Stimulated activated CD4-positive, alpha-beta T cell treated with anti-CD3 and anti-CD28 coated beads, Interleukin-1b, Interleukin-23, amount 100 ng/mL, for 24 hours (primary cell): ENCODE measurements at places on chromosomes 7 and 10.

- no peak for DNase-seq
Observed at GRCh38 chr7:27111042-27111750, 8.7 kb upstream of the HOXA2 start.

GRCh38 chr10:123943307-123943706 lies 51.7 kb upstream of the CPXM2 start:
- DNase-seq: no peak

DNA sequence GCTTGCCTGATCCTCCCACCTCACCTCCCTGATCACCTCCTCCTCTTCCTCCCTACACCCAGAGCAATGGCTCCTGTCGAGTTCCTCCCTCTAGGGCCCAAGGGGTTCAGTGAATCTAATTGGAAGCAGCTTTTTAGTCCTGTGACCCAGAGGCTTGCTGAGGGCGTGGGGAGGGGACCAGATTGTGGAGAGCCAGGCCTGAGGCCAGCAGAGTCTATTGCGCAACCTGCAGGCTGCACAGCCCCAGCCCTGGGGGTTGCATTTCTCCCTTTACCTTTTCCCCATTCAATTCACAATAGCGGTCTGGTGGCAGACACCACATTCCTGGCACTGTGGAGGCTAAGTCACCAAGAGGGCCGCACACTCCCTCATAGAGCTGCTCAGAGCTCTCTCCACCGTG lies 32.5 kb downstream of the GHRHR start:
- DNase-seq: no peak

DNA sequence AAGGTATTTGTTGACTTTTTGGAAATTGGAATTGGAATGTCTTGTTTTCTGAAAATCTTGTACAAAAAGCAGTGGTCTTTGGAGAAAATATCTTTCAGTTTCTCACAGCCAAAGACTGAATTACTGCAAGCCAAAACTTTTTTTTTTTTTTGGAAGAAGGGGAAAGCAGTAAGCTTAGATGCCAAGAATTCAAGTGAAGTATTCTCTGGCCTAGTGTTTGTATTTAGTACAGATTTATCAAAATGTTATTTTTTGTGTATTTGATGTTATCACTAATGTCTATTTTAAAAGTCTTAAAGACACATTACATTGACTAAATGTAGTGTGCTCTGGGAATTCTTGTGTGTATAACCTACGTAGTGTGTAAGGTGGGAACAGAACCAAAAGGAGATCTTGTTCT lies 6.2 kb downstream of the TET1 start:
- DNase-seq: no peak

DNA sequence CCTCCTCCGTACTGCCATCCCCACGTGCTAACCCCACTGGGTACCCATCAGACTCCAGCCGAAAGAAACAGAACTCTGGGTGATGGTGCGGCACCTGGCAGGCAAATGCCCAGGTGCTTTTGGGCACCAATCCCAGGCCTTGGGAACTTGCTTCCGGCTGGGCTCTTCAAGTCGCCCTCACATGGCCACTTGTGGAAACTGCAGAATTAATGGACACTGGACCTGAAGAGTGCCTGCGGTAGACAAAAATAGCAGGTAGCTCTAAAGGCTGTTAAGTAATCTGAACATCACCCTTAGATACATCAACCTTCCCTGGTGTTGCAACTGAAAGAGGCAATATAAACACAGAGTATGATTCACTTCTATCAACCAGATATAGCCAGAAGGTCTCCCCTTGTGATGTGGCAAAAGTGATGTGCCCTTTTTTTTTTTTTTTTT lies 644.4 kb downstream of the GRM8 start:
- DNase-seq: no peak

- no peak for DNase-seq
Observed at GRCh38 chr10:124081547-124082140, 11.8 kb downstream of the CHST15 start.

DNA sequence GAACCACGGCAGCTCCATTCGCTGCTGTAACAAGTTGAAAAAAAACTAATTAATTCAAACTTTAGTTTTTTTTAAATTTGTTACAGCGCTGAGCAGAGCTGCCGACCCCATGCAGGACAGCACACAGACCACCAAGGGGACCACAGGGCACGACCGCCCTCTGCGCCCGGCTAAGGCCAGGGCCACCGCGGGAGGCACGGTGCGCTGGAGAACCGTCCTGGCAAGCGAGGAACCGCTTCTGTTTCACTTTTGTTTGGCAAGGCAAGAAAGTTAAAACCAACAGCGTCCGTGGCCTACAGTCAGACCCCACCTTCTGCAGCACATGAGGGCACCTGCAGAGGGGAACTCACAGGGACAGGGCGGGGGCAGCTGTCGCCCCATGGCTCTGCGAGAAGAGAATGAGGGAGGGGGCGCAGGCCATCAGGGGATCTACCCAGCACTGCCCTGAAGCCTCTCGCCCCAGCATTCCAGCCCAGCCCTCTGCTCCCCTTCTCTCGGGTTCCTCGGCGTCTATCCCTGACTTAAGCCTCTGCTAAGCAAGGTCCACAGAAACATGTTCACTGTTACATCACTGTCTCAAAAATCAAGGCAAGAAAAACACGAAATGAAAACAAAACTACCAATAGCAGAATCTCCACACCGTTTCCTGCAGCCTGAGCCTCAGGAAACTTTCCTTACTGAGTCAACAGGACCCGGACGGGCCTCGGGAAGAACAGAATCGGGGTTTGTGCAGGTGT lies 204.4 kb downstream of the DIP2C start:
- DNase-seq: no peak

- no peak for DNase-seq
Observed at GRCh38 chr10:7345717-7346116, 65.1 kb downstream of the SFMBT2 start.

GRCh38 chr7:144682581-144683280 lies 153.1 kb downstream of the TPK1 start:
- DNase-seq: no peak

- no peak for DNase-seq
Observed at GRCh38 chr10:77289790-77290189, 347.8 kb downstream of the KCNMA1 start.

GRCh38 chr10:73096041-73096448 lies 621 bp downstream of the P4HA1 start:
- peak; percentile 33 for DNase-seq

DNA sequence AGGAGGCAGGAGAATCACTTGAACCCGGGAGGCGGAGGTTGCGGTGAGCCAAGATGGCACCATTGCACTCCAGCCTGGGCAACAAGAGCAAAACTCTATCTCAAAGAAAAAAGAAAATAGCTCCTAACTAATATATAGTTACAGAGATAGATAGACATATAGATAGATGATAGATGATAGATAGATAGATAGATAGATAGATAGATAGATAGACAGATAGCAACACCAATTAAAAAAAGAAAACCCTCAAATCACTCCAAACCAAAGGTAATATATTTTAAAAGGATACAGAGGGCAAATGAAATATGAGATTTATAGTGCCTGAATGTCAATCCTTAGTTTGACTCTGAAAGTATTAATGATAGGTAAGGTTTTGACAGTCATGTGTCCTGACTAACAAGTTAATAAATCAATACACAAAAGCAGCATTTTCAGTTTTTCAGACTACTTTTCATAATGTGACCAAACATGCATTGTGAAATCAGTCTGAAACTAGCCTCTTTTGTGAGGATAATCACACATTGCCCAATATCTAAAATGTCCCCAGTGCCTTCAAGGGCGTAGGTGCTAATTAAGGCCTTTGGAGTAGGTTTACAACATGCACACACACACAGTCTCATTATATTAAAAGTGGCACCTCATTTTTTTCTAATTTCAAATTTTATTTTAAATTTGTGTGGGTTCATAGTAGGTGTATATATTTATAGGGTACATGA lies 61.2 kb downstream of the BPGM start:
- DNase-seq: no peak

- no peak for DNase-seq
Observed at GRCh38 chr10:99161165-99161564, 74.5 kb downstream of the HPSE2 start.

GRCh38 chr10:79020015-79020491 lies 48.7 kb upstream of the ZMIZ1 start:
- DNase-seq: no peak

- no peak for DNase-seq
Observed at GRCh38 chr10:77479586-77479985, 158.0 kb downstream of the KCNMA1 start.

GRCh38 chr7:147170341-147171012 lies 1053.9 kb downstream of the CNTNAP2 start:
- DNase-seq: no peak

GRCh38 chr7:30904561-30904960 lies 7.1 kb upstream of the AQP1 start:
- DNase-seq: no peak

DNA sequence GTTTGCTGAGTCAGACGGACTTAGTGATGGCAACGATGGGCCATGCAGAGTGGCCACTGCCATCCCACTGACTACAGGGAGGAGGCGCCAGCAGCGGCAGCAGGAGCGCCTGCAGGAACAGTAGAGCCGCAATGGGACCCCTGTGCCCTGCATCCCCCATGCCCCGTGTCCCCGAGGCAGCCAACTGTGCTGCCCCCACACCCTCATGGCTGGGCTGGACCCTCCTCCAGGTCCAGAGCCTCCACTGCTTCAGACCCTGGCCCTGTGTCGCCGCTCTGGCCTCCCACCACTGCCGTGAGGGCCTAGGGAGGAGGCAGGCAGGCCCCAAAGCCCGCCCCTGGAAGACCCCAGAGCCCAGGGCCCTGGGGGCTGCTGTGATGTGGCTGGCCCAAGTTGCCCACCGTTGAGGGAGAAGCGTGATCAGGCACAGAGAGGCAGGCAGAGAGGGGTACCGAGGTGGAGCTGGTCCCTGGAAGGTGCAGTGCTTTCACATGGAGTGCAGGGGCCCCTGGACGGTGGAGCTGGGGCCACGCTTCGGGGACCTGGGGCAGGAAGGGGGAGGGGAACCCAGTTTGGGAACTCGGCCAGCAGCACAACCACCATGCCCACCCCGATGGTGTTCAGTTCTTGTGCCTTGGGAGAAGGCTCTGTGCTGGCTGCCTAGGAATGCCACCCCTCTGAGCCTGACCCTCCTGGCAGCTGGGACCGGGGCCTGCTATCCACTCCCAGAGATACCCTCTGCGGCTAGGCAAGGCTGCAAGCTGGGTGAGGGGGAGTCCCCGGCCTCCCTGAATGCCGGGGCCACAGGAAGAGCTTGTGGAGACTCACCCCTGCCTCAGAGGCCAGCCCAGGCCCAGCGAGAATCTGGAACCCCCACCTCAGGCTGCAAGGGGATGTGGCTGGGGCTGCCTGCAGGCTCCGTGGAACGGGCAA lies 32.6 kb downstream of the DKK1 start:
- no peak for DNase-seq

DNA sequence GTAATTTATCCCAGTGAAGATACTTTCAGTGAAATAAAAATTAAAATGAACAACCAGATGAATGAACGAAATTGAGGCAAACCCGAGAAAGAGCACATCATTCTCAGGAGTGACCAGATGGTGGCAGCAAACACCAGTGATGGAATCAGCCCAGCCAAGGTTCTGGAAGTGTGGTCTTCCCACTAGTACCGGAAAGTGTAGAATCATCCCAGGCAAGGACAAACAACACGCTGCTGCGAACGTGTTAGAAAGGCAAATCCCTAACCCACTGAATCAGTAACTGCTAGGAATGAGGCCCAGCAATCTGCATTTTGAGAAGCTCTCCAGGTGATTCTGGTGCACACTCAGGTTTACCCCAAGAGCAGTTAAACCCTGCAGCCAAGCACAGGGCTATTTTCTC lies 15.5 kb upstream of the SLC18A3 start:
- DNase-seq: no peak

- DNase-seq: no peak
Observed at GRCh38 chr7:159141660-159142059, 3.0 kb downstream of the VIPR2 start.

DNA sequence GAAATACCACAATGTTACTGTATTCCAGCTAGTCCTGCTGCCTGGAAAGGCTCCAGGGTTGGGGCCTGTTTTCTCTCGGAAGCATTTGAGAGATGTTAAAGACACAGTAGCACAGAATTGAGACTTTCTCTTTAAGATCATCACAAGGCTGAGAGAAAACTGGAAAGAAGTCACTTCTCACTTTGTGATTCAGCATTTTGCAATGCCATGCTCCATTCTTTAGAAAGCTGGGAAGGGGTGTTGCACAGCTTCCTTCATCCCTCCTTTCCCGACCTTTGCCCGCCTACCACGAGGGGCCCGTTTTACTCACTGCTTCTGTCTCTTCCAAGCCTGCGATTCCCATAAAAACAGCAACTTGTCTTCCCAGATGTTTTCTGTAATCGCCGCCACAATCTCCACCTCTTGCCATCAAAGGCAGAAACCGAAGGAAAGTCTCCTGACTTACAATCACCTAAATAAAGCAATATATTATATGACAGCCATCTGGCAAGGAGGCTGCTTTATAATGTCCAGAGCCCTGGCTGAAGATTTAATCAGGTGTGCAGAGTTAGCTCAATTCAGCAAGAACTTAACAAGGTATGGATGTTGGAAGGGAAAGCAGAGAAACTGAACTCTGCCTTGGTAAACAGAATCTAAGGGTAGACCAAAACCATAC lies 18.9 kb downstream of the NOD1 start:
- no peak for DNase-seq

DNA sequence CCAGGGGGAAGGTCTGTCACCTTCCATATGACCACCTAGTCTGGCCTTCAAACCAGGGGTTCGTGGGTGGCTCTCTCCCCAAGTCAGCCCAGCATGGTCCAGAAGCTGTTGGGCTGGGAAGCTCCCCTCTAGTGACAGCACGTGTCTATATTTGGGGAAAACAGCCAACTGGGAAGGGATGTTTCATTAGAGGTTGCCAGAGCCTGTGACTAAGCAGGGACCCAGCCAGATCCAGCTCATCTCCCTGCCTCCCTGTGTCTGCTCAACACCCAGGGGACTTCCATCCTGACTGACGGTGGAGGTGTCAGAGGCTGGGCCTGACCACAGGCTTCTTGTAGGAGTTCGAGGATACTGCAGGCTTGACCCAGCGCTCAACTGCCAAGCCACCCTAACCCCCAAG lies 10.5 kb downstream of the STYXL1 start:
- DNase-seq: no peak

DNA sequence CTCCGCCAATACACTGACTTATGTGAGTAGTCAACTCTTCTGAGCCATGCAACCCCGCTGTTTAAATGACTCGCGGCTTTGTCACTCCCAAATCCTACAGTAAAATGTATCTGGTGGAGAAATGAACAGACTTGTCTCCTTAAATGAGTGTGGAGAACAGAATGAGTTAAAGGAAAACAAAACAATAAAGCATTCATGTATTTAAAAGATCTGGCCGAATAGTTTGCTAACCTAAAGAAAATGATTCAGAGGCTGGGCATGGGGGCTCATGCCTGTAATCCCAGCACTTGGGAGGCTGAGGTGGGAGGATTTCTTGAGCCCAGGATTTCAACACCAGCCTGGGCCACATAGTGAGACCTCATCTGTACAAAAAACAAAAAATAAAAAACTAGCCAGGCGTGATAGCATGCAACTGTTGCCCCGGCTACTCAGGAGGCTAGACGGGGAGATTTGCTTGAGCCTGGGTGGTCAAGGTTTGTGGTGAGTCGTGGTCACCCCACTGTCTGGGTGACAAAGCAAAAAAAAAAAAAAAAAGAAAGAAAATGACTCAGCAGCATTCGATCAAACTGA lies 86.5 kb upstream of the PFKP start:
- DNase-seq: no peak

- DNase-seq: peak; percentile 54
Observed at GRCh38 chr10:73874267-73875138, at the start of gene CAMK2G. CAMK2G (minus strand) TSS chr10:73874555; CDS start chr10:73874461, 94 bp downstream.

GRCh38 chr10:59096631-59097030 lies 79.8 kb upstream of the PHYHIPL start:
- DNase-seq: no peak

- no peak for DNase-seq
Observed at GRCh38 chr7:867406-868188, 8.8 kb upstream of the GET4 start.
